ENCODE measurements at places on chromosomes 11 and 22.

DNA sequence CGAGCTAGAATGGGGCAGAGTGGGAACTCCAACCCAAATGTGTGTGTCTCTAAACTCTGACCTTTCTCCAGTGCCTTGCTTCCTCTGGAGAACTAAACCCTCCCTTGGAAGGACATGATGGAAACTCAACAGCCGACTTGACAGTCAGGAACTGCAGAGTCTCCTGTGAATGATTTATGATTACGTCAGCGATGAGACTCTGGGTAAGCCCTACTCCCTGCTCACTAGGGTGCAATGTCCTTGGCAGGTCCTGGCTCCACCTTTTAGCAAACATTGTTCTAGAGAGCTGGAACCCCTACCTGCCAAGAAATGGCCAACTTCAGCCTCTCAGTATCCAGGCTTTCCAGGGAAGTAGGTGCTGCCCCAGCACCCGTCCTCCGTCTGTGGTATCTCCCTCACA, 96.1 kb upstream of the CD82 start:
- no peak for DNase-seq

DNA sequence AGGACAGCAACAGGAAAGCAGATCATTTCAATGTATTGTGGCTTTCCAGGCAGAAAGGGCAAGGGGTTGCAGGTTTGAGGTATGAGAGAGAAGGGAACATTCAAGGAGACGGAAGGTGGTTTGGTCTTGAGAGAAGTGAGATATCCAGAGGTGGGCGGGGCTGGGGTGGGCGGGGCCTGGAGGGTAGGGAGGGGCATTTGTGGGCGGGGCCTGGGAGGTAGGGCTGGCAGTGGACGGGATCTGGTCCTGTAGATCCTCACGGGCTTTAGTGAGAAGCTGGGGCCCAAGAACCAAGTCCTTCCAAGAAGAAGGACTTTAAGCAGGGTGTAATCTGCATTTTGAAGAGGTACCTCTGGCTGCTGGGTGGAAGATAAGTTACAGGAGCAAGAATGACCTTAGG, 199.2 kb downstream of the MN1 start:
- no peak for DNase-seq

- no peak for DNase-seq
Observed at GRCh38 chr11:95585752-95586077, 203.9 kb downstream of the FAM76B start.

GRCh38 chr11:45877221-45877620, 8.2 kb upstream of the MAPK8IP1 start:
- no peak for DNase-seq

DNA sequence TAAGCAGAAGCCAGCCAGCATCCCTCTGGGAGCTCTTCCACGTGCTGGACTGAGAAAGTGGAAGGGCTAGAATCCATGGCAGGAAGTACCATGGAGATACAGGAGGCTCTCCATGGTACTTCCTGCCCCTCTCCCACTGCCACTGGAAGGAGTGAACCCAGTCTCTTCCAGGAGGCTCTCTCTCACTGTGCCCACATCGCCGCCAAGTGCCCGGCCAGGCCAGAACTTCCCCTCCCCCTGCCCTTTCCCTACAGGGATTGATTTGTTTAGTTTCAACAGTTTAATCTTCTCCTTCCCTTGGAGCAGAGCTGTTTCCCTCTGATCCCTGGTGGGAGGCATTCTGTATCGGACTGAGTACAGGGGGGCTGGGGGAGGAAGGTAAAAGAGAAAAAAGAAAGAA, 133.6 kb downstream of the DSCAML1 start:
- no peak for DNase-seq

DNA sequence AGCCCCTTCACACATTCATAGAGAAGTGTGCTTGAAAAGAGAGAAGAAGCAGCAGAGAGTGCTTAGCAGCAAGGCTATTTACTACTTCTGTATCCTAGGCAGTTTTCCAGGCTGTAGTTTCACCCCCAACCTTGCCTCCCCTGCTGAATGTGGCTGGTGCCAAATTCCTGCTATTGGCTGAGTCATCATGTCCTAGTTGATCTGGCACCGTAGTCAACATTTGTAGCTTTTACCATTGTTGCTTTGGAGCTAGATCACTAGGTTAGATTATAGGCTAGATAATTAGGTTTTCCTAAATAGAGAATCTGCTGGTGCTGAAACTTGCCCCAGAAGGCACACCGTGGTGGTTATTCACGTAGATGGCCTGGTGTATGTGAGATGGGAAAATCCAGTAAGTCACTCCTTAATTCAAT, 32.7 kb downstream of the ARHGAP42 start:
- peak; percentile 75 for DNase-seq

GRCh38 chr11:2575591-2576051, 124.2 kb downstream of the KCNQ1OT1 start:
- DNase-seq: no peak
